NCI-H446 treated with DMSO at 0.1 percent for 48 hours (cell line): ENCODE measurements at places on chromosomes 6 and 20.

DNA sequence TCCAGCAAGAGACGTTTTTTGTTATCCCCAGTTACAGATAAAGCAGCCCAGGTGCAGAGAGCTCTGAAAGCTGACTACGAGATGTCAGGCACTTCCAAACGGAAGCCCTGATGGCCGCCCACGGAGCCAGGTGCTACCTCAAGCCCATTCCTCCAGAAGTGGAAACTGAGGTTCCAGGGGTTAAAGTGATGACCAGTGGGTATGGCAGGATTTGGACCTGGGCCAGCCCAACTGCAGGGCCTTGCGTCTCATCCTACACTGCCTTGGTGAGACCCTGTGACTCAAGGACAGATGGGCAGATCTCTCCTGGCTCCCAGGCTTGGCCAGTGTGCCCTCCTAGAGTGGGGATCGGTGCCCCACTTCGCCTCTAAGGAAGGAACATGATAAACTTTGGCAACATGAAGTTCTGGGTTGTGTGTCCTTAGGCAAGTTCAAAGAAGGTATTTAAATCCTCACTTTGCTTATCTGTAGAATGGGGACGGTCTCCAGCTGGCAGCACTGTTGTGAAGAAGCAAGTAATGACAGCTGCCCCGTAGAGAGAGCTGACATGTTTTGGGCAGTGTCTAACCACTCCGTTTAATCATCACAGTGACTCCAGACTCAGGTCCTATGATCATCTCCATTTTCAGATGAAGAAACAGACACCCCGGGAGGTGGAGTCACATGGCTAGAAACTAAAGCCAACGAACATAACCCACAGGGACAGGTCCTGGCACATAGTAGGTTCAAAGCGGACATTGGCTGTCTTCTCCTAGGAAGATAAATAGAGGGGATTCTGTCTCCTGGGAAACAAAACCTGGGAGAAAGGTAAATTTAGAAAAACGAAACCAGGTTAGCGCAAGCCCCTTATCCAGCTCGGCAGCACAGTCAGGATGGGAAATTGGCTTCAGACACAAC is 34.4 kb upstream of the CDH22 start:
- no peak for DNase-seq

- no peak for DNase-seq
Measured at GRCh38 chr6:162251257-162251656, 476.3 kb downstream of the PRKN start.

GRCh38 chr6:43129434-43130194 is 41.5 kb upstream of the SRF start:
- DNase-seq, result no peak

GRCh38 chr20:4067600-4068261 is 52.4 kb upstream of the RNF24 start:
- DNase-seq, result no peak

DNA sequence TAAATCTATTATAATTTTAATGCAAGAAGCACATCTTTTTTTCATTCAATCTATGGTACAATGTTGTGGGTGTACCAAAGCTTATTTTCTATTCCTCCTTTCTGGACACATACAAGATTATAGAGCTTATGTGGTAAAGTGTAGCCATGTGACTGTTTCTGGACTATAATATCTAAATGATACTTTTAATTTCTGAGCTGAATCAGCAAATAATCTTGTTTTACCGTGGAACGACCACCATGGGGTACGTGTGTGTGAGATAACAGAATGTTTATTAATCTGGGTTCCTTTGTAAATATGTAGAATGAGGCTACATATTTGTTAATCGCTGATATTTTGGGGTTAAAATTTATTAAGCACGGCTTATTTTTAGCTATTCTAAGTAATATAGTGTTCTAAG is 111.5 kb upstream of the EYS start:
- no peak for DNase-seq

- DNase-seq, result no peak
Measured at GRCh38 chr6:79564636-79565035, 27.4 kb upstream of the LCA5 start.

DNA sequence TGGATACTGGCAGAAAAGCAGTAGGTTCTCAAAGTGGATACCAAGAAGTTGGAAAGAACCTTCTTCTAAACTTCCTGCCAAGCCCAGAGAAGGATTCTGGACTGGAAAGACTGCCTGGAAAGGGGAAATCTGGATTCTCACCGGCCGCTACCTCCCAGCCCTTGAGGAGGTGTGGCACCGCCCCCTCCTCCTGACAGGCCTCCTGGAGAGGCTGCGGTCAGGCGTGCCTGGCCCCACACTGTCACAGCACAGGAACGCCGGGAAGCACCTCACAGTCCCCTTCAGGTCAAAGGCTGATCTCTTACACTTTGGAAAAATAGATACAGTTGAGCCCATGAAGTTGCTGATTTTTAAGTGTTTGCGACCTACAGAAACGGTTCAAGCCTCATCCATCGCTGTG is 16.3 kb upstream of the PDE10A start:
- DNase-seq, result no peak

- no peak for DNase-seq
Measured at GRCh38 chr6:150032598-150032997, 7.3 kb upstream of the RAET1L start.

GRCh38 chr20:53735536-53736050 is 142.0 kb upstream of the ZNF217 start:
- no peak for DNase-seq

DNA sequence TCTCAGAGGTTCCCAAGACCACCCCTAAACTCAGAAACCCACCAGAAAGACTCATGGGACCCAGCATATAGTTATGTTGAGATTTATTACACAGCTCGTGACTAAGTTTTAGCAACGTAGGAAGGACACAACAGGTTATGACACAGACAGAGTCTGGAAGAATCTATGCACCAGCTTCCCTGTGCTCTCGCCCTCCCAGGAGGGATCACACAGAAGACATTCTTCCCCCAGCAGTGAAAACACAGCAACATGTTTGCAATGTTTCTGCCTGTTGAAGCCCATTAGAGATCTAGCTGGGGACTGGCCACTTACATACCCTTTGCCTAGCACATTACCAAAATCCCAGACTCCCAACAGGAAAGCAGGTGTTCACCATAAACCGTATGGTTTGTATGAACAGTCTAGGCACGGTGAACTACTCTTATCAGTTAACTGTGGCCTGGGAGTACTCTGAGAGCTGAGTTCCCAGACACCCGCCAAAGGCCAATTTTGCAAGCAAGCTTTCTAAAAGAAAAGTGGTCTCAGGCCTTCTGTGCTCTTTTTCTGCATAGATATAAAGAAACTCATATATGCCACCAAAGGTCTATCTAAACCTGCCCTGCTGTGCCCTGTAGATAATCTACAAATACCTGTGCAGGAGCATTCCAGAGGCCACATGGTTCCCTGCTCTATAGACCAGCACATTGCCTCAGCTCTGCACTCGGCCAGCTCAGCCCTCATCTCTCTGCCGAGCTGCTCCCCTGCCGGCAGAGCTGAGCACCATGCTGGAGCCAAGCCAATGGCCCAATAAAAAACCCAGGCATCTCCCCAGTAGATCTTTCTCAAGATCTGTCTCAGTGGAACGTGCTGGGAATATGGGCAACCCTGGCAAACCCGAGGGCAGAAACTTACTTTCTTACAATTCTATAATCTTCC is 69.6 kb upstream of the SMIM28 start:
- DNase-seq, result no peak

DNA sequence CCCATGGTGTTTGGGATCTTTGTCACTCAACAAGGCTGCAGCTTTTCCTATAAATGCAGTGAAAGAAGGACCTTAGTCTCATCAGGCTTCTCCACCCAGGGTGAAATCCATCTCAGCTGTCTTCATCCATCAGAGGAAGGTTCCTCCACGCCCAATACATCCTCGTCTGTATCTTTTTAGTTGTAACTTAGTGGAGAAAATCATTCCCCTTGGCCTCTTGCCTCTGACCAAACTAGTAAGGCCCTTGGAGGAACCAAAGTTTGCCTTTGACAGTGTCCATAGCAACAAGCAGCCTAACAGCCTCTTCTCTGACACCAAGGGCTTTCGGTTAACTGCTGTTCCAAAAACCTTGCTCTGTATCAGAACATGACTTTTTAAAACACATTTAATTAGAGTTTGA is 230.3 kb upstream of the ECI2 start:
- DNase-seq, result no peak

DNA sequence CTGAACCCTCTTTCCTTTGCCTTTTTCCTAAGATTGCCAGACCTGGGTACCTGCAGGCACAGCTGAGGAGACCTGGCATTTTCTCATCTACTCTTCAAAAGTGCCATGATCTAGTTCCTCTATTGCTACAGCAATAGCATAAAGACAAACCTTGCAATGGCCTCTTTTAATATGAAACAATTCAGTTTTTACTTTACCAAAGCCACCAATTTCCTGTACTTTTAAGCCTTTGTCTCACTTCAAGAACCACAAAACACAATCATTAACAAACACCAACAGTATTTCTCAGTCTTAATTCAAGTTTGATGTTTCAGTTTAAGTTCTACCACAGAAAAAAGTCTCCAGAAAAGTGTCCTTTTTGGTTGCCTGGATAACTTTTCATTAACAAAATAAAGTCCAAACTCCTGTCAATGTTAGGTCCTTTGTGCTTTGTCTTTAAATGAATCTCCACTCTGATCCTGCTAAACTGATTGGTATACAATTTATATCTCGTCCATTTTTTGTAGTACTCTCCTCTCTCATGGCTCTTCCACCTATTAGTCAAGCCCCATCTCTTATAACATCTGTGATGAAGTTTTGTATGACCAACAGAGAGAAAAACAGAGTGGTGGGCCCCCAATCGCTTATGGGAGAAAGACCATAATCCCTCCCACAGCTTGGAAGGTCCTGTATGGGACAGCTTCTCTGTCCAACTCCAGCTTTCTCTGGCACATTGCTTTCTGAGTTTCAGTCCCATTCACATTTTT is 50.5 kb upstream of the THEMIS start:
- DNase-seq, result no peak
